ENCODE measurements at places on chromosomes 1 and 21.

GRCh38 chr1:28067523-28068090 is 20.8 kb downstream of the EYA3 start:
- no peak for DNase-seq

DNA sequence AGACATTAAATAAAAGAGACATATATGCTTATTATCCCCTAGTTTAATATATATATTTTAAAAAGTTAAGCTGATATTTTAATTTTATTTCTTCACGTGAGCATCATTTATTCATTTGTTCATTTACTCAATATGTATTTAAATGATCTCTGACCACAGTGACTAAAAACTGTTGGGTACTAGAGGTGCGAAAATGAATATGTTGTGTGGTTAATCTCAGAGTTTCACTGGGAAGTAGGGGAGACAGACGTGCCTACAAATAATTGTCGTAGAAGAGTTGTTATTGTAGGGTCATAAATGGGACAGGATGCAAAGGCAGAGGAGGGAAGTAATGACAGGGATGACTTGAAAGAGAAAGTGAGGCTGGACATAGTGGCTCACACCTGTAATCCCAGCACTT is 213.0 kb upstream of the CACYBP start:
- DNase-seq, result no peak

- DNase-seq, result no peak
These were observed 36.6 kb upstream of the NHLH2 start for GRCh38 chr1:115877511-115877910.

DNA sequence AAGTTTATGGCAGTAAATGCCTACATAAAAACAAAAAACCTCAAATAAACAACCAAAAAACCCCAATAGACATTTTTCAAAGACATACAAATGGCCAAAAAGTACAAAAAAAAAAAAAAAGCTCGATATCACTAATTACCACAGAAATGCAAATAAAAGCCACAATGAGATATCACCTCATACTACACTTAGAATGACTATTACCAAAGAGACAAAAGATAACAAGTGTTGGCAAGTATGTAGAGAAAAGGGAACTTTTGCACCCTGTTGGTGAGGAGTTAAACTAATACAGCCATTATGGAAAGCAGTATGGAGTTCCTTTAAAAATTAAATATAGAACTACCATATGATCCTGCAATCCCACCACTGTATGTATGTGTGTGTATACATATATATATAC is 21.1 kb downstream of the SLC25A24 start:
- DNase-seq, result no peak

DNA sequence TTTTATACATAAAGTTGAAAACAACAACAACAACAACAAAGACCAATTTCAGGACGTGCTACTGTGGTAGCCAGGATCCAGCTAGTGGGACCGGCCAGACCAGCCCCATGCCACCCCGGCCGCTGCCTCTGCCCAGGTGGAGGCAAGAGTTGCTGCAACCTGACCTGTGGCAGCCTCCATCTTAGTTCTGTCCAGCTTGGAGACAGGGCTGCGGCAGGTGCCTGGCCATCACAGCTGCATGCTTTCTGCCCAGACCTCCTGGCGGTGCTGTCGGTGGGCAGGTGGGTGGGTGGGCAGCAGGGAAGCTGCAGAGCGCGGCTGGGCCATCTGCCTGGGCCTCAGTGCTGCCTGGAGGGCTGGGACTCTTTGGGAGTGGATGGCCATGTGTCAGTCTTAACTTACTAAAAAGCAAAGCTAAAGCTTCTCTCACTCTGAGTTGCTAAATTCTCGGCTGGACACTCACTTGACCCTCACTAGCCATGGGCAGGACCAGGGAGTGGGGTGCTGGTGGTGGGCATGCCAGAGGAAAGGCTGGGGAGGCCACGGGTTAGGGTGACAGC is 38.6 kb downstream of the KIAA1614 start:
- no peak for DNase-seq

- no peak for DNase-seq
These were observed 10.6 kb downstream of the SOD1 start for GRCh38 chr21:31670070-31670469.

GRCh38 chr1:29896791-29897714 is 660.7 kb downstream of the PTPRU start:
- DNase-seq, result peak; percentile 12

DNA sequence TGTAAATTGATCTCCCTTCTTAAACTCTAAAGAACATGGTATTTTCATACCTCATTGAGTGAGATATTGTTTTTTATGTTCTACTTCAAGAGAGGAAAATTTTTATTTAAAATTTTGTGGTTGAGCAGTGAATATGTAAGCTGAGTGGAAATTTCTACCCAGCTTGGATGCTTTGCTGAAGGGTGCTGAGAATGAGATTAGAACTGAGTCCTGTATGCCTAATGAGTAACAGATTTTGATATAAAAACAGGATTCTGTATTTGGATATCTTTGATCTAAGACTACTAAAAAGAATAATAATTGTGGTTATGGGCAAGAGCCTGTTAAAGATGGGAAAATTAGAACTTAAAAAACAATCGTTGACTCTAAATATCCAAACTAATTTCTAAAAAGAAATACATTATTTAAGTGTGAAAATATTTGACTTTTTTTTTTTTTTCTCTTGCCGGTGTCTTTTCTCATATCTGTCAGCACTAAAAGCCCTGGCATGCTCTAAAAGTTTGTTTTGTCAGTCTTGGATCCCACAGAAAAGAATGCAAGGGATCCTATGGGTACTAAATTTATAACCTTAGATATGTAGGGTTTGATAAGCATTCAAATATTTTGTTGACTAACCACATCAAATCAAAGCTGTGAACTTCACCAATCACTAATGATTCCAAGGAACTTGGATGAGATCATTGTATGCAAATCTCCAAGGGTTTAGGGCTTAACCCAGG is 652.3 kb downstream of the PTPRC start:
- no peak for DNase-seq

All from body of pancreas (tissue), 4 donors.